CD4-positive, alpha-beta memory T cell (primary cell): ENCODE measurements at places on chromosomes 5 and 9. TPM values are rescaled to one million over a fixed set of nuclear protein-coding genes. Genes with fewer than 3 reads are reported as not detected.
A peak's percentile ranks its signal among the peaks of the same experiment; 100 is the strongest.

GRCh38 chr9:128556926-128557634 is 4.7 kb downstream of the SPTAN1 start:
- DNase-seq: no peak
- H3K4me1 ChIP-seq: peaks cover 65% of the 10 kb centered on the region
- H3K4me3 ChIP-seq: no peak overlapping the region
- H3K36me3 ChIP-seq: no peaks in the 10 kb centered on the region
- H3K27ac ChIP-seq: no peak overlapping the region

DNA sequence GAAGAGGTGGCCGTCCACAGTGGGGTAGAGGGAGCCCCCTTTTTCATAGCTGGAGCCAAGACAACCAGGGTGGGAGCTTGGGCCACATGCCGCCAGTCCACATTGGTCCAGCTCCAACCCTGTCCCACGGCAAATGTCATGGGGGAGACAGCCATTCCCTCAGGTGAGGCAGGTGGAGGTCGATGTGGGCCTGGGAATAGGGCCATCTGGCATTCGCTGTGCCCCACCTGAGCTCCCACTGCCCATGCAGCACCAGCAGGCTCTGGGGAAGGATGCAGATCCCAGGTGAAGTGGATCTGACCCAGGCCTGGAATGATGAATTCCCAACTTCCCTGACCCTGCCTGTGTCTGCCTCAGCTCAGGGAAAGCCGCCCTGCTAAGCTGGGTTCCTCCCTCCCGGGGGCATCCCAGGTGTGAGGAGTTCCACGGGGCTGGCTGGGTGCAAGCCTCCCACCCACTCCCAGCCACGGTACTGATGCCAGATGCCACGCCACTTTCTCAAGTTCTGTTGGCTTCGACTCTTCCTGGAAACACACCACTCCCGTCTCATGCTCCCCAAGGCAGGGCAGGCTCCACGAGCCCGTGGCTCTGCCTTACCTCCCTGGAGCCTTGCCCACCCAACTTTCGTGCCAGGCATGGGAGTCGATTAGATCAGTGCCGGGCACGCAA is 25.2 kb upstream of the FCN2 start:
- no peak overlapping the region for H3K4me3 ChIP-seq
- H3K27me3 ChIP-seq: peaks cover 4% of the 10 kb centered on the region
- no peak for DNase-seq
- H3K27ac ChIP-seq: no peak overlapping the region
- no peaks in the 10 kb centered on the region for H3K36me3 ChIP-seq
- no peaks in the 10 kb centered on the region for H3K4me1 ChIP-seq

- peaks cover 97% of the 10 kb centered on the region for H3K4me1 ChIP-seq
- no peaks in the 10 kb centered on the region for H3K27me3 ChIP-seq
- peak overlapping the region; percentile 46 for H3K27ac ChIP-seq
- H3K4me3 ChIP-seq: no peak overlapping the region
Measured at GRCh38 chr9:131405858-131406537, 12.1 kb downstream of the PRRC2B start.

Gene ENTREP1
- 0.20 TPM for total RNA-seq

DNA sequence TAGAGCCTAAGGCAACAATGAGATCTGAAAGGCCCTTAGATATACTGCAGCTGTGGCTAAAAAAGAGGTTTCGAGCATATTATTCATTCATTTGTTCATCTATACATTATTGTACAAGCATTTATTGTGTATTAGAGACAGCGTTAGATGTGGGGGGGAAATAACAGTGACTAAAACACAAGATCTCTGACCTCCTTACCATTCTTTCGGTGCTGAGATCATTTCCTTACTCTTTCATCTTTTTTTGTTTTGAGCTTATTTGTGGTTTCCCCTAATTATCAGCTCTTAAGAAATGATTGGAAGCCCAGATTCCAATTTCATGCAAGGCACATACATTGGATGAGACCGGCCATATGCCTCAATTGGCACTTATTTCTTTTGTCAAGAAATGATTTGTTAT is 113.2 kb downstream of the SEC61B start:
- H3K27me3 ChIP-seq: no peaks in the 10 kb centered on the region
- H3K4me1 ChIP-seq: no peaks in the 10 kb centered on the region
- no peak for DNase-seq
- no peaks in the 10 kb centered on the region for H3K36me3 ChIP-seq
- H3K4me3 ChIP-seq: no peak overlapping the region
- H3K27ac ChIP-seq: no peak overlapping the region

DNA sequence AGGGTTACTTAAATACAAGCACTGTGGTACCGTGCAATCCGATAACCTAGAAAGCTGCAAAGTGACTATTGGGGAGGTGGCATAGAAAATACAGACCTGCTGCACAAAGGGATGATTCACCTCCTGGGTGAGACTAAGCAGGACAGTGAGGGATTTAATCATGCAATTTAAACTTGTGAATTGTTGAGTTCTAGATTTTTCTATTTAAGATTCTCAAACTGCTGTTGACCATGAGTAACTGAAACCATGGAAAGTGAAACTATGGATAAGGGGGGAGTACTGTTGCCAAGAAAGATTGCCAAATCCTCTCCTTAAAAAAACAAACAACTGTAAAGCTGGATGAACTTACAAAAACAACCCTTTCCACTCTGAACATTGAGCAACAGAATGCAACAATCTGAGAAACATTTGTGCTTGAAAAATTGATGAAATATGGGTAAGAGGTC is 61.5 kb upstream of the NUDT12 start:
- H3K36me3 ChIP-seq: no peaks in the 10 kb centered on the region
- no peak overlapping the region for H3K4me3 ChIP-seq
- no peak overlapping the region for H3K27ac ChIP-seq
- no peak for DNase-seq

- no peak overlapping the region for H3K27ac ChIP-seq
- DNase-seq: no peak
- no peaks in the 10 kb centered on the region for H3K4me1 ChIP-seq
- H3K36me3 ChIP-seq: no peaks in the 10 kb centered on the region
- H3K27me3 ChIP-seq: no peaks in the 10 kb centered on the region
Measured at GRCh38 chr5:106759581-106759980, 911.2 kb downstream of the EFNA5 start.

- peaks cover 16% of the 10 kb centered on the region for H3K4me1 ChIP-seq
- no peak for DNase-seq
- H3K4me3 ChIP-seq: no peak overlapping the region
- H3K27ac ChIP-seq: no peak overlapping the region
Measured at GRCh38 chr5:127076315-127077129, 3.2 kb upstream of the C5orf63 start.

Gene COL23A1
- total RNA-seq: 0.25 TPM

- H3K4me3 ChIP-seq: no peak overlapping the region
- no peak for DNase-seq
- H3K27me3 ChIP-seq: no peaks in the 10 kb centered on the region
- H3K36me3 ChIP-seq: no peaks in the 10 kb centered on the region
- no peaks in the 10 kb centered on the region for H3K4me1 ChIP-seq
- H3K27ac ChIP-seq: no peak overlapping the region
Measured at GRCh38 chr5:53323943-53324642, 156.3 kb upstream of the FST start.

GRCh38 chr5:171615705-171616640 is 169.6 kb upstream of the SMIM23 start:
- H3K27me3 ChIP-seq: no peaks in the 10 kb centered on the region
- no peak for DNase-seq
- H3K4me1 ChIP-seq: no peaks in the 10 kb centered on the region

GRCh38 chr5:134394932-134395331 is 16.7 kb downstream of the CDKN2AIPNL start:
- H3K4me3 ChIP-seq: no peak overlapping the region
- no peaks in the 10 kb centered on the region for H3K27me3 ChIP-seq
- H3K27ac ChIP-seq: no peak overlapping the region

Gene ATOX1
- 28.2 TPM for total RNA-seq

- no peak overlapping the region for H3K4me3 ChIP-seq
- no peaks in the 10 kb centered on the region for H3K4me1 ChIP-seq
- H3K36me3 ChIP-seq: no peaks in the 10 kb centered on the region
- peak; percentile 25 for DNase-seq
- H3K27me3 ChIP-seq: no peaks in the 10 kb centered on the region
Measured at GRCh38 chr9:22244139-22245011, 202.2 kb upstream of the DMRTA1 start.

GRCh38 chr5:18546591-18546990 is 912.3 kb downstream of the TAF11L14 start:
- H3K27ac ChIP-seq: no peak overlapping the region
- H3K27me3 ChIP-seq: no peaks in the 10 kb centered on the region
- H3K36me3 ChIP-seq: no peaks in the 10 kb centered on the region
- no peak for DNase-seq
- no peak overlapping the region for H3K4me3 ChIP-seq
- H3K4me1 ChIP-seq: no peaks in the 10 kb centered on the region

Gene AGXT2
- total RNA-seq: not detected

DNA sequence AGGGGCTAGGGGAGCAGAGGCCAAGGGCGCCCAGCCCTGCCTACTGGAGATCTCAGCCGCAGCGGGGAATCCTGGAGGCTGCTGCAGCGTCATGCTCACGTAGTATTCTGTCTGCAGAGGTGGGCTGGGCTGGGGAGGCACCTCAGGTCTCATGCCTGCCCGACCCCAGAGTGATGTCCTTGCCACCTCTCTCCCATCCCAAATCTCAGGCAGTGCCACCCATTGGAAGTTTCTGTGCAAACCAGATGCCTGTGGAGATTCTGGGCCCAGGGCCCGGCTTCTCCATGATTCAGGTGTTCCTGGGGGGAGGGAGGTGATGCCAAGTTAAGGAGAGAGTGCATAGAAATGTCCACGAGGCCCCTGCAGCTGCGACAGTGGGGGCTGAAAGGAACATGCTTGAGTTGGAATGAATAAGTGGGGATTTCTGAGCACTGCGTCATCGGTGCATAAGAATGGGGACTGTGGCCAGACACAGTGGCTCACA is 72.0 kb downstream of the ANKRD33B start:
- no peak for DNase-seq
- H3K27ac ChIP-seq: peak overlapping the region; percentile 24
- peaks cover 42% of the 10 kb centered on the region for H3K4me1 ChIP-seq
- no peaks in the 10 kb centered on the region for H3K27me3 ChIP-seq

- H3K27ac ChIP-seq: no peak overlapping the region
- H3K4me3 ChIP-seq: no peak overlapping the region
- H3K27me3 ChIP-seq: peaks cover 28% of the 10 kb centered on the region
- no peak for DNase-seq
Measured at GRCh38 chr9:130263601-130264413, 1.8 kb upstream of the HMCN2 start.

DNA sequence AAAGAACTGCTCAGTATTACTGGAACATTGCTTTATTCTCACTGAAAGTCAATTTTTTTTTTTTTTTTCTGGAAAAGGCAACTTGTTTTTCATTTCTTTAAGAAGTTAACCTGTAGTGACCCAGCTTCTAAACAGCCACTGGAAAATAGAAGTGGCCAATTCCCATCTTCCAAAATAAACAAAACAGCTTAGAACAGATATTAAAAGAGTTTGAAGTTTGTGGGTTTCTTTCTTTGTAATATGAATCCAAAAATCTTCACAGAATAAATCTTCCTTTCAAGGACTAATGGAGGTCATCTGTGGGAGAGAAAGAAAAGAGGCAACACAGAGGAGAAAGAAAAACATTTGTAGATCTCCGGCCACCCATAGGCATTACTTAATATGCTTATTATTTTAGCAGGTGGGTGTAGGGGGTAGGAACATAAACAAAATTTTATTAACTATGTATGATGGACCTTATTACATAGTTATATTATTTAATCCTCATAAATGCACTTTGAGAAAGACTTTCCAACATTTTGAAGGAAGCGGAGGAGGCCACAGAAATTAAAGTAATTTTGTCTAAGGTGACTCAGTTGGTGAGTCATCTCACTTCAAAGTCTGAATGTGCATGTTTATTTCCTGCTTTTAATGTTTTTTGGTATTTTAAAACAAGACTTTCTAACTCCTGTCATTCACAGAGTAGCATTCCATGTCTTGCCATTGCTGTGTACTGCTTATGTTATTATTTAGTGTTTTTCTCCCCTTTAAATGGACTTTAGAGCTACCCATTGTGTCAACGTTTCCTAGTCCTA is 1791.8 kb upstream of the WWC1 start:
- no peaks in the 10 kb centered on the region for H3K4me1 ChIP-seq
- no peaks in the 10 kb centered on the region for H3K27me3 ChIP-seq
- H3K27ac ChIP-seq: no peak overlapping the region
- H3K36me3 ChIP-seq: no peaks in the 10 kb centered on the region

DNA sequence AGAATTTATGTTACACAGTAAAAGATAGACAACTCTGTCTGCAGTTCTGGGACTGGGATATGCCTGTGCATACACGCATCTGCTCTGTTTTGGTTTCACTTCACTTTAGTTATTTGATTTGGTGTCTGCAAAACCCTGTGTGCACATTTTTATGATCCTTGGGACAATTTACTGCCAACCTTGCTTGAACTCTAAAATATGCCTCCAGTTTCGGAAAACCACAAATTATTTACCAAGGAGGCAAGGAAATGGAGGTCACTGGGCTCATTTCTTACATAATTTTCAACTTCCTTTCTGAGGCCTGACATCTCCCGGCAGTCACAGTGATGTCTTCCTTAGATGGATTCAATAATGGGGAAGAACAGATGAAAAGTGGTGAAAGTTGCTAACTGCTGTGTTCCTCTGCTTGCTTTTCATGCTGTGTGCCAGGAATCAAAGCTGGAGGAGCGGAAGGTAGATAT is 61.2 kb upstream of the TAF11L2 start:
- no peak overlapping the region for H3K27ac ChIP-seq
- no peaks in the 10 kb centered on the region for H3K36me3 ChIP-seq
- no peak overlapping the region for H3K4me3 ChIP-seq
- H3K27me3 ChIP-seq: no peaks in the 10 kb centered on the region
- H3K4me1 ChIP-seq: no peaks in the 10 kb centered on the region
- no peak for DNase-seq

- no peaks in the 10 kb centered on the region for H3K36me3 ChIP-seq
- H3K27me3 ChIP-seq: no peaks in the 10 kb centered on the region
- DNase-seq: no peak
- H3K27ac ChIP-seq: no peak overlapping the region
- H3K4me3 ChIP-seq: no peak overlapping the region
Measured at GRCh38 chr5:69019668-69020375, 74.0 kb upstream of the SLC30A5 start.

Gene GTF3C5
- total RNA-seq: 71.5 TPM

Gene SPATA31A3
- not detected for total RNA-seq

GRCh38 chr5:36882250-36882649 is 5.7 kb downstream of the NIPBL start:
- no peaks in the 10 kb centered on the region for H3K36me3 ChIP-seq
- DNase-seq: no peak
- peaks cover 76% of the 10 kb centered on the region for H3K4me1 ChIP-seq
- H3K27ac ChIP-seq: no peak overlapping the region

- H3K27me3 ChIP-seq: no peaks in the 10 kb centered on the region
- no peaks in the 10 kb centered on the region for H3K4me1 ChIP-seq
- no peaks in the 10 kb centered on the region for H3K36me3 ChIP-seq
Measured at GRCh38 chr9:85246541-85246940, 495.2 kb downstream of the AGTPBP1 start.

- H3K4me3 ChIP-seq: no peak overlapping the region
- no peak for DNase-seq
- no peaks in the 10 kb centered on the region for H3K36me3 ChIP-seq
- peaks cover 25% of the 10 kb centered on the region for H3K4me1 ChIP-seq
Measured at GRCh38 chr5:141881886-141882285, 3.7 kb upstream of the PCDH1 start.

- H3K27me3 ChIP-seq: no peaks in the 10 kb centered on the region
- H3K4me1 ChIP-seq: no peaks in the 10 kb centered on the region
- no peak overlapping the region for H3K4me3 ChIP-seq
- H3K27ac ChIP-seq: no peak overlapping the region
- no peak for DNase-seq
Measured at GRCh38 chr9:81717747-81718077, 28.4 kb upstream of the TLE1 start.

Gene PCDHB4
- total RNA-seq: not detected

GRCh38 chr5:61329550-61330128 is 2.4 kb upstream of the ZSWIM6 start:
- no peaks in the 10 kb centered on the region for H3K27me3 ChIP-seq
- DNase-seq: no peak
- peaks cover 21% of the 10 kb centered on the region for H3K4me1 ChIP-seq
